Stimulated activated CD4-positive, alpha-beta T cell treated with anti-CD3 and anti-CD28 coated beads, Interleukin-12 subunit alpha, Interleukin-12 subunit beta, amount 100 ng/mL, for 48 hours (primary cell): ENCODE measurements at places on chromosomes 2 and 18.

DNA sequence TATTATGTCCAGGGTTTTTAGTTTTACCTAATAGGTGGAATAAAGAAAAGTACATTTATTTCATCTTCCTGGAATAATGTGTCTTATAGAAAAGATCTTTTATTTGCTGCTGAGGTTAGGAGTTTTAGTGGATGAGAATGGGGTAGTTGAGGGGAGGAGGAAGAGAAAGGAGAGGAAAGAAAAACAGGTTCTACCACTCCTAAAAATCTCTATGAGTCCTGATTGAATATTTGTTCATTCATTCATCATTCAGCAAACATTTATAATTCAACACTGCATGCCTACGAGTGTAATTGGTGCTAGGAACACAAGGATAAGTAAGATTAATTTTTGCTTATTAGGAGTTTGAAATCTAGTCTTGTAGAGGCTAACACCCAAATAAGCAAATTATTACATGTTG lies 45.2 kb upstream of the SLC4A10 start:
- no peak for DNase-seq

- DNase-seq = no peak
Observed at GRCh38 chr2:36562240-36562639, 35.7 kb downstream of the FEZ2 start.

GRCh38 chr18:74868461-74868860 lies 270.8 kb downstream of the ZNF407 start:
- DNase-seq = no peak

DNA sequence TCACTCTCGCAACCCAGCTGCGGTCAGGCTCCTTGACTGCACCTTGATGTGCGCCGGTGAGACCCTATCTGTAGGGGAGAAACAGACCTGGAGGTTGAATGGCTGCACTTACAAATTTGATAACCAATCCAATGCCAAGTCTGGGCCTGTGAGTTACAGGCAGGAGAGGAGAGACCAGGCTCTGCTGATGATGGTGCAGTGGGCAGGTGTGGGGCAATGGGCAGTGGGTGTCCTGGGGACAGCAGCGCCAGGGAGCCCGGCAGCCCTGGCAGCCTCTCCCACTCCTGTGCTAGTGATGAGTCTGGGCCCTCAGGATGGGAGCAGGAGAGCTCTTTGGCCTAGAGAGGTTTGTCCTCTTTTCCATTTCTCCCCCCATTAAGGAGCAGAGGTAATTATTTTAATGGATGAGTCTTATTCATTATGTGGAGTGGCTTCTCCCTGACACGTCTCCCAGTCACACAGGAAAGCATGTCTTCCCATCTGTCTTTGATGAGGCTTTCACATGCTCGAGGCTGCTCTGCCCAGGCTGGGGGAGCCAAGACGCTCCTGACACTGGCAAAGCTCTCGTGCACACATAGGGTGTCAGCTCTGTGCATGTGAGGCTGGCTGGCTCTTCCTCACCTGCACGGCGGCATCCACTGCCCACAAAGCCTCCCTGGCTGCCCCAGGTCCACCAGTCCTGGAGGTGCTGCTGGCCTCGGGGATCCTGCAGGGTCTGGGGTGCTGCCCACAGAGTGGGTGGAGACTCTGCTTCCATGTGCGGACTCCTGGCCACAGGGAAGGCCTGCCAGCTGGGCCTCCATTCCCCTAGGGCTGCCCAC lies 10.0 kb upstream of the ALLC start:
- DNase-seq = no peak

GRCh38 chr2:239468491-239469105 lies 67.8 kb upstream of the HDAC4 start:
- no peak for DNase-seq

DNA sequence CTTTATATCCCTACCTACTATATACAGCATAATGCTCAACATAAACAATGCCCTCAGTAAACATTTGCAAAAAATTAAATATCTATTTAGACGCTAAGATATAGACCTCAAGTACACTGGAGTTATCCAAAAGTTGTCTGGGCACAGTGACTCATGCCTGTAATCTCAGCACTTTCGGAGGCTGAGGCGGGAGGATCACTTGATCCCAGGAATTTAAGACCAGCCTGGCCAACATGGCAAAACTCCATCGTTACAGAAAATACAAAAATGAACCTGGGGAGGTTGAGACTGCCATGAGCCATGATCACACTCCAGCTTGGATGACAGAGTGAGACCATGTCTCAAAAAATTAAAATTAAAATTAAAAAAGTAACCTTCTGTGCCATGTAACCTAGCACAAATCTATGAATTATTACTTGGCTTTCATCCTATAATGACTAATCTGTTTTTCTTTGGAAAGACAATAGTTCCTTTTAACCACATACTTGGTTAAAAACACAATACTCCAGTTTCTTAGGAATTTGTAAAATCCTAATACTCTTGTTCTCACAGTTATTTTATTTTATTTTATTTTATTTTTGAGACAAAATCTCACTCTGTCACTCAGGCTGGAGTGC lies 6.7 kb upstream of the TNFAIP6 start:
- no peak for DNase-seq

DNA sequence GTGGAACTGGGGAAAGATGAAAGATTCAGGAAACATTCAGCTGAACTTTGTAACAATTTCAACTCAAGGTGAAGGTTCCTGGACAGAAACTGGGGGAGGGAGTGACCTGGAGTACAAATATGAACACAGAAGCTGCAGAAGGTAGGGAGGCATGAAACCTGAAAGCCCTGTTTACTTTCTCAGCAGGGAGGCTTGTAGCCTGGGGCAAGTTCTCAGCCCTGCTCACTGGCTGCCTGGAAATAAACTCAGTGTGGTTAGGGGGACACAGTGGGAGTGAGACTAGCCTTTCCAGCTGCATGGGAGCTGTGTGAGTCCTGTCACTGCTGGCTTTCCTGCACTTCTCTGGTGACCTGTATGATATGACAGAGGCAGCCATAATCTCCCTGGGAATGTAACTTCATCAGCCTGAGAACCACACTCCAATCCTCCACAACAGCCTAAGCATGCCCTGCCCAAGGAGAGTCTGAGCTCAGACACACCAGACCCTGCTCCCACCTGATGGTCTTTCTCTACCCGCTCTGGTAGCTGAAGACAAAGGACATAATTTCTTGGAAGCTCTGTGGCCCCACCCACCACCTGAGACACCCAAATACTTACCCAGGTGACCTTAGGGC lies 77.0 kb downstream of the ZSWIM2 start:
- no peak for DNase-seq

GRCh38 chr2:34844629-34845028 lies 1245.5 kb upstream of the FAM98A start:
- no peak for DNase-seq

DNA sequence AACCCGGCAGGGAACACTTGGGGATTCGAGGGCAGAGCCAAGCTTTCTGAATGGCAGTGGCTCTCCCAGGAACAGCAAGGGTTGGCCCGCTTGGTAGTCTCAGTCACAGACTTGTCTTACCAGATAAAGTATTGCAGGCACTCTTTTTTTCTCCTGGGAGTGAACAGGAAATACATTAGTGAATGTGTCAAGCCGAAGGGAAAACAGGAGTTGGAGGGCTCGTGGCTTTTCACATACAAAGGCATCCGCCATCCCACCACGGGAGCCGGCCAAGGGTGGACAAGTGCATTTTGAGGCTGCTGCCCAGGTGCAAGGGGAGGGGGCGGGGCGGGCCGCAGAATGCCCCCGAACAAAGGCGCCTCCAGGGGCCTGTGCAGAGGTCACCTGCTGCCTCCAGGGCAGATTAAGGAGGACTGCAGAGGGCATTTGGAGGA lies 163.3 kb upstream of the SIX3 start:
- DNase-seq = no peak

DNA sequence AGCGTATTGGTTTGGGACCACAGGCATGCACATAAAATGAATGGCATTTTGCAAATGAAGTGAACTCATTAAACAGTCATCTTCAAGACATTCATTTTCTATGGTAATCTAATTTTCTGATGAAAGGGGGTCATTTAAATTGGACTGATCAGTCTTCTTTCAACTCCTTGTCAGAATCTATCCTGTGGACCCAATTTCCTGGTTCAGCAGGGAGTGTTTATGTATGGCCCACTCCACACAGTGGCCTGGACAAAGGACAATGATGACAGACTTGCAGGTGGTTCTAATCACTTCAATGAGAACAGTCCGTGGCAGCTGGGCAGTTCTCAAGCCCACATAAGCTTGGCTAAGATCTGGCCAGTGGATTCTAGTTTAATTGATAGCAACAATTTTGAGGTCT lies 448.1 kb downstream of the DCDC2C start:
- no peak for DNase-seq

DNA sequence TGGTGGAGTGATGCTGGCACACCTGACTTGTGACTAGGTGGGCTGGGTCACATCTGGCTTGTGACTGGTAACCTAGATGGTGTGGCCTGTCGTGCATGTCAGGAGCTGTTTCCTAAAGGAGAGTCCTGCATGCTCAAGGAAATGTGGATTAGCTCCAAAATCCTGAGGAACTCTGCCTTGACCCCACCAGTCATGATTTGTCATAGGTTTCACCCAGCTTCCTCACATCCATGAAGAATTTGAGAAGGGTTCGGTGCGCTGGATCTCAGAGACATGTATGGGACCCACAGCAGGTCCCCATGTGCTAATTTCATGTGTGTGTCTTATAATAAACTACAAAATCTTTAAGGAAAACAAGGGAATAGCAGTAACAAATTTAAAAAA lies 107.2 kb downstream of the COL6A3 start:
- no peak for DNase-seq

GRCh38 chr2:99974275-99974674 lies 168.1 kb downstream of the AFF3 start:
- no peak for DNase-seq

DNA sequence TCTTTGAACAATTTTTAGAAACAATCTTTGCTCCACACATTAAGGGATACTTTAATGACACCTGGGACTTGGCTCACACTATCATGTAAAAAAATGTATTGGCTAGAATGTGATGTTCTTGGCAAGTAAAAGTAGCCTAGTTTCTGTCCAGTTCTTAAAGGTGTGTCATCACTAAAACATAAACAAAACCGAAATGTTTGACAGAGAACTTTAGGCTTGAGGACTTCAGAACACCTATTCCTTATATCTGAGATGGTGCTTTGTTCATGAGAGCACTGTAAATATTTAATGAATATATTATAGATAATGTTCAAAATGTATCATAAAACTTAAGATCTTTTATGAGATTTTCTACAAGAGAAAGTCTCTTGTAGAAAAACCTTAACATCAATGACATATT lies 19.8 kb upstream of the HNRNPA3 start:
- DNase-seq = no peak

DNA sequence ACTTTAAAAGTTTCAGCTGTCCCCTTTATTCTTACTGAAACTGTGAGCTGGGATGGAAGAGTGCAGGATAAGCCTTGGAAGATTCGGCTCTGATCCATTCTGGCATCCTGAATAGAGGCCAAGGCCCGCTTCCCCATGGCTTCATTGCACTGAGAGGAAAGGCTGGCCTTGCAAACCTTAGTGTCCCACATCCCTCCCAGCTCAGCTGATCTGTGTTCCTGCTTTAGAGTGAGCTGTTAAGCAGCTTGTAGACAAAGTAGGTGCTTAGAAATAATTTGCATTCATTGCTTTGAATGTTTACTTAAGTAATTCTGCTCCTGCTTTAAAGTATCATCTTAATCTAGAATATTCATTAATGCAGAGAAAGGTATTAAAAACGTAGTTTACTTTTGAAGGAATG lies 169.6 kb upstream of the BOD1L2 start:
- no peak for DNase-seq

DNA sequence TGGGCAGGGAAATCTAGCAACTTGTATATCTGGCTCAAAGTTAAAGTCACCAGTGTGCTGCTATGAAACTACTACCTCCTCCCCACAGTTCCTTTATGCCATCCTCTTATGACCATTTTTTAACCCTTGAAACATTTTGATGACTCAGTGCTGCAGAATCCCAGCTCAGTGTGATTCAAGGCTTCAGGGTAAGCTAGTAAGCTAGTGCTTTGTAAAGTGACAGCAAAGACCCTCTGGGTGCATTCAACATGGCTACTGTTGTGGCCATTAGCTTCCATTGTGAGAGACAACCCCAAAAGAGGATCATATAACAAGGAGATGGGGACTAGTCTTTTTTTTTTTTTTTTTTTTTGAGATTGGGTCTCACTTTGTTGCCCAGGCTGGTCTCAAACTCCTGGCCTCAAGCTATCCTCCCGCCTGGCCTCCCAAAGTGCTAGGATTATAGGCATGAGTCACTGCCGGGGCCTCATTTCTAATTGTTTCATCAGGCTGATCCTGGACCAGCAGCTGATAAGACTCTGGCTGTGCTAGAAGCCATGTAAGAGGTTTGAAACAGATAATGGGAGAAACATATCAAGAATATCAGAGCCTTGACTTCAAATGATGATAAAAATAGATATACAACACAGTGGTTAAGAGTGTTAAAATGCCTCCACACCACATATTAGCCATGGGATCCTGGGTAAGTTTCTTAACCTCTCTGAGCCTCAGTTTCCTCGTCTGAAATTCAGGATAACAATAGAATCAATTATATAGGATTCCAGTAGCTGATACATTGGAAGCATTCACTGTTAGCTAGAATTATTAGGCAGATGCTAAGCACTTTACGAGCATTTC lies 65.7 kb upstream of the RTN4 start:
- DNase-seq = no peak

- no peak for DNase-seq
Observed at GRCh38 chr2:180990794-180991193, 10.4 kb downstream of the UBE2E3 start.

GRCh38 chr18:60347526-60348045 lies 25.0 kb downstream of the MC4R start:
- no peak for DNase-seq

GRCh38 chr2:27021253-27022049 lies 11.3 kb upstream of the TMEM214 start:
- DNase-seq = no peak

DNA sequence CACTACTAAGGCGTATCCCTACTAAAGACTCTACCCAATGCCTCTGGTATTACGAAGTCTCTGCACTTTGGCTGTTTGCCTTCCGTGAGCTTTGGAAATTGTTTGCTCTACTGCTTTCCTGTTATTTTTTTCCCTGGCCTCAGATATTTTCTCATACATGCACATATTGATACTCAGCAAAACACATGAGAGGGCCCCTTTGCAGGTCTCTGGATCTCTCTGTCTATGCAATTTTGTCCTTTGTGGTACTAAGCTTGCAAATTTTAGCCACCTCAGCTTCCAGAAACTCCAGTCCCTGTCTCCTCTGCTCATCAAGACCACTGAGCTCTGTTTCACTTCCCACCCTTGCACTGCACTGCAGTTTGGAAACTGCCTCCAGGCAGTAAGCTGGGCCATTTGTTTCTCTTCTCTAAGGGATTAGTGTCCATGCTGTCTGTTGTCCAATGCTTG lies 46.6 kb downstream of the TAF1B start:
- no peak for DNase-seq
